ENCODE measurements at places on chromosomes 16 and 17.

- DNase-seq = no peak
Observed at GRCh38 chr17:57629886-57630285, 115.2 kb downstream of the CCDC182 start.

GRCh38 chr17:78672005-78672404, 94.8 kb upstream of the DNAH17 start:
- DNase-seq = no peak

DNA sequence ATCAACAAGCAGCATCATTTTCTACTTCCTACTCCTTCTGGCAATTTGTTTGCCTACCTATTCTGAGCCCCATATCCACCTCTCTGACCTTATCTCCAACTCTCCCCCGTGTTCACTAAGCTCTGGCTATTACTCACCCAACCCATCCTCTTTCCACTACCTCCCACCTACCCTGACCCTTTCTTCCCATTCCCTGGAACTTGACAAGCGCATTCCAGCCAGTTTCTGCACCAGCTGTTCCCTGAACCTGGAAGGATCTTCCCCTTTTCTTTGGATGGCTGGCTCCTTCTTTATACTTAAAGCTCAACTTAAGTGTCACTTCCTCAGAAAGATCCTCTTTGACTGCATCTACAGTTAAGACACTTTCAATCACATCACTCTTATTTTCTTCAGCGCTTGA, 2.2 kb downstream of the DCUN1D3 start:
- no peak for DNase-seq

DNA sequence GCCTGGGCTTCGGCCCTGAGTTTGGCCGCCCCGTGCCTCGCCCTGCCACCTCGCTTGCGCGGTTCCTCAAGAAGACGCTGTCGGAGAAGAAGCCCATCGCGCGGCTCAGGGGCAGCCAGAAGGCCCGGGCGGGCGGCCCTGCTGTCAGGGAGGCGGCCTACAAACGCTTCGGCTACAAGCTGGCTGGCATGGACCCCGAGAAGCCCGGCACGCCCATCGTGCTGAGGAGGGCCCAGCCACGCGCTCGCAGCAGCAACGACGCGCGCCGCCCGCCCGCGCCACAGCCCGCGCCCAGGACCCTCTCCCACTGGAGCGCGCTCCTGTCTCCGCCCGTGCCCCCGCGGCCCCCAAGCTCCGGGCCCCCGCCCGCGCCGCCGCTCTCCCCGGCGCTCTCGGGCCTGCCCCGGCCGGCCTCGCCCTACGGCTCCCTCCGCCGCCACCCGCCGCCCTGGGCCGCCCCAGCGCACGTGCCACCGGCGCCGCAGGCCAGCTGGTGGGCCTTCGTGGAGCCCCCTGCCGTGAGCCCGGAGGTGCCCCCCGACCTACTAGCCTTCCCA, 12.0 kb downstream of the MYO15A start:
- DNase-seq = no peak

DNA sequence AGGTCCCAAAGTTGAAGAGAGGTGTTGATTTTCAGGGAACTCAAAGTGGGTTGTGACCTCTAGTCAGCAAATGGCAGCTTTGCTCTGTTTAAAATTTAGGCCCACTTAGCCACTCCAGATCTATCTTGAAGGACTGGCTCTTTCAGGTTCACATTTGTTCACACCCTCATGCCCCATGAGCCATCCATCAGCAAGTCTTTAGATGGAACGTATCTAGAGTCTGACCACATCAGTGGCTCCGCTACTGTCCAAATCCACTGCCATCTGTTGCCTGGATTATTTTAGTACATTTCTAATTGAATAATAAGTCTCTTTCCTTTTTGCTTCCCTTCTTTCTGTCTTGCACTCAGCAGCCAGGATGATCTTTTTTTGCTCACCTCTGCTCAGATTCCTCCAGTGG, 10.5 kb downstream of the ITGB3 start:
- DNase-seq = no peak

- DNase-seq = no peak
Observed at GRCh38 chr17:15231851-15232516, 33.1 kb downstream of the PMP22 start.

DNA sequence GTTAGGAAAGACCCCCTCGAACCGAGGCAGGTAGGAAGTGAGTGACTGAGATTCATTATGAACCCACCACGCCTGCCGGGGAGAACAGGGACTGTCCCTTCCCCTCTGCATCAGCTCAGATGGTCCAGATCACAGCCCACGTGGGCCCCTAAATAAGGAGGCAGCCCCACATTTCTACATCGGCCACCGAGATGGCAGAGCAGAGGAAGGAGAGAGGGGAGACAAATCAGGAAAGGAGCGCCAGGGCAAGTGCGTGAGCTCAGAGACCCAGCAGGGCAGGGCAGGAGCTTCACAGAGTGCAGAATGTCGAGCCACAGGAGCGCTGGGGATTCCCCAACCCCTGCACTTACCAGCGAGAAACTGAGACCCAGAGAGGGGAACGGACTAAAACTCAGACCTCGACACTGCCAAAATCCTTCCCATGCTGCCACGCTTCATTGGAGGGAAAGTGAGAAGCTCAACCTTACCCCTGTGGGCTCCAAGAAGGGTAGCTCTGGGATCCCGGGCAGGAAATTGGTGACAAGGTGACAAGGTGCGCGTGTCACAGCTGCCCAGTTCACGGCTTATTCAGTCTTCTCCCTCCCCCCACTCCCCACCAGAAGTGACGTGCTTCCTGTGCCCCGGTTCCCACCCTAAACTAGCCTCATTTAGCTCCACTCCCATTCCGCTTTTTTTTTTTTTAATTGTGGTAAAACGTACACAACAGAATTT, at the start of gene ICAM2:
ICAM2 (minus strand) TSS at position 578 of the 711 bp plus-strand sequence. CDS start 13,942 bp downstream, outside the sequence.
- no peak for DNase-seq

DNA sequence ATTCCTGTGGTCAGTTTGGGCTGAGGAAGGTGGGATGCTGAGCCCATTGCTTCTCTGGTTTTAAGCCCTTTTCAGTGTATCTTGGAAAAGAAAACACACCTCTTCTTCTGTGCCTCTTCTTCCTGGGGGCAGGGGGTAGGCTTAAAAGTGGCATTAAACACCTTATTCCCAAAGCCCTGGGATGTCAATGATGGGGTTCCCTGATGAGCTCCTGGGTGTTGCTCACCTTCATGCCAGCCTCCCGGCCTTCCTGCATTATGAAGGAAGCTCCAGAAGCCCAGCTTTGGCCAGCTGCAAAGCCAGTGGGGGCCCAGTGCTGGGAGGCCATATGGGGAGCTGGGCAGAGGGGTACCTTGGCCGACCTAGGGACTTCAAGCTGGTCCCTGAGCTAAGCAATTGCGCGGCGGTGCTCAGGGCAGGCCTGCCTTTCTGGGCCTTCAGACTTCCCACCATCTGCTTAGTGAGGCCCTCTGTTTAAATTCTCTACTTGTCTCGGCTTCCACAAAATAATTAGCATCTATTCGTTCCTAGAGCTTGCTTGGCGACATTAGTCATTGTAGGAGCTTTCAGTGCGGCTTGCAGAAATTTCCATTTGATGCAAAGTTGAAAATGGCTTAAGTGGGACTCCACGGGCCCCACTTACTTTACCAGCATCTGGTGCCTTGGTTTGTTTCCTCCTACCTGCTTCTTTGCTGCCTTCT, 121.7 kb upstream of the NLRP1 start:
- DNase-seq = no peak

DNA sequence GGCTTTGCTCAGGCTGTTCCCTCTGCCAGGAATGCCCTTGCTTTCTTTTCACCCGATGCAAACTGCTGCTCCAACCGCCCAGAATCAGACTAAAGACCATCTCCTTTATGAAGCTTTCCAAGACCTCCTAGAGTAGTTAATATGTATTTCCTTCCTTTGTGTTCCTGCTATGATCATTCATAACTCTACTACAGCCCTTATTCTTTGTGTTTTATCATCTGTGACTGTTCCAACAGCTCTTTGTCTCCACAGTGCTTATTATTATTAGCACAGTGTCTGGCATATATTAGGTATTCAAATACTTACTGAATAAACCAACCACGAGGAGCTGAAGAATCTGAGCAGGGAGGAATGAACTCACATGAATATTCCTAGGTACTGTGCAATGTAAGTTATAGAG, 7.6 kb downstream of the PSME3IP1 start:
- DNase-seq = no peak

DNA sequence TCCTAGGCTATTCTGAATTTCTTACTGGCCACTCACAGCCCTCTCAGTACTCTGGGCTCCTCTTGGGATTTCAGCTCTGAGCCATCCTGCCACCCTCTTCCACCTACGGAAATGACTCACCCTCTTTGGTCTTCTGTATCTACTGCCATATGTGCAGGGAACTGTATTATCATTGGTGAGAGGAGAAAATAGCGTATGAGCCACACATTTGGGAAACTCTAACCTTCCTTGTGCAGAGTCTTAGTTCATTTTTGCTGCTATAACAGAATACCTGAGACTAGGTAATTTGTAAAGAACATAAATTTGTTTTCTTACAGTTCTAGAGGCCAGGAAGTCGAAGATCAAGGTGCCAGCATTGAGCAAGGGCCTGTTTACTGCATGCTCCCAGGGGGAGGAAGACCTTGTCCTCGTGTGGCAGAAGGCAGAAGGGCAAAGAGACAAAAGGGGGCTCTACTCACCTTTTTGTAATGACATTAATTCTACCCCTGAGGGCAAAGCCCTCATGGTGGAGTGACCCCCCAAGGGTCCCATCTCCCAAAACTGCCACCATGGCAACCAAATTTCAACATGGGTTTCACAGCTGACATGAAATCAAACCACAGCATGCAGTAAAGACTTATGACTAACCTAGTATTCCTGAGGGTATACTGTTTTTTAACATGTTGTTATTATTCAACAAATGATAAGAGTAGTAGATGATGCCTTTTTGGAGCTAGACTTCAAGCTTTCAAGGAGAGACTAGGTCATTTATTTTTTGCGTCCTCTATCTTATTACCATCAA, 191.8 kb downstream of the PRKCA start:
- DNase-seq = no peak

- DNase-seq = no peak
Observed at GRCh38 chr16:3774156-3774767, 56.9 kb upstream of the TRAP1 start.

DNA sequence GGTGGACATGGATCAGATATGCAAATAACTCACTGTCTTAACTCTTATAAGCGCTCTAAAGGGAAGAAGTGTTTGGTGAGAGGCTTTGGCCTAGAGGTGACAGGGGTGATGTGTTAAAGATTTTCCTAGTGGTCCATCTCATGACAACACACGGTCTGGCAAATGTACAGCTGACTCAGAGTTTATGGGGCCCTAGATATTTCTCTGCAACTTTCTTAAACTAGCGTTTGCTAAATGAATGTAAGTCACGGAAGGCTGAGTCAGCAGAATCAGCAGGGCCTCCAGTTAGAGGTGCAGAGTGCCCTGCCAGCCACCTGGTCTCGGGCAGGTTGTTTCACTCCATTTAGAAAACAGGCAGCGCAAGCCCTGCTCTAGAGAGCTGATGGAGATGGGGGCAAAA, 40.1 kb downstream of the CLEC16A start:
- DNase-seq = no peak

- DNase-seq = no peak
Observed at GRCh38 chr17:45650561-45650960, 133.6 kb upstream of the CRHR1 start.

- DNase-seq = no peak
Observed at GRCh38 chr17:44170499-44171201, at the start of gene ASB16. ASB16 (plus strand) TSS chr17:44170704; CDS start chr17:44170790, 86 bp downstream.

DNA sequence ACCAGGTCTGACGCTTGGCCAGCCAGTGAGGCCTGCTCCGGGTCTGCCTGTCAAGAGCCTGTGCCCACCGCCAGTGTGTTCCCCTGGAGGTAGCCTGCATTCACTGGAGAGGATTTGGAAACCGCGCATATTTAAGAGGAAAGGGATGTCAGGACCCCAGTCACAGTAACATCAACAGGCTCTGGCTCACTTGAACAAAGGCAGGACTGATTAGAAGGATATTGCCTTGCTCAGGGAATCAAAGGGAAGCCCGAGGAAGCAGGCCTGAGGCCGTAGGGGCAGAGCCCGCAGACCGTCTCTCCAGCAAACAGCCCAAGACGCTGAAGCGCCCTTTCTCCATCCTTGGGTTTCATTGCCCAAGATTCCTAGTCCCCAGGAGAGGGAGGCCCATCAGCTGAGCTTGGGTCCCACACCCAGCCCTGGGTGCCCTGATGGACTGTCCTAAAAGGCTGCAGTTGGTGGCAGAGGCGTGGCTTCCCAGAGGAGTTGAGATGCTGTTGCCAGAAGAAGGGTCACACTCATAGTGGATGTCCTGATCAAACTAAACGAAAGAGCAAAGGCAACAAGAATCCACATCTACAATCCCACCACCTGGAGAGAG, 23.2 kb downstream of the NT5M start:
- DNase-seq = no peak

GRCh38 chr17:16477255-16477654, 14.7 kb downstream of the LRRC75A start:
- no peak for DNase-seq

GRCh38 chr17:40696651-40697072, 6.9 kb downstream of the KRT24 start:
- no peak for DNase-seq

DNA sequence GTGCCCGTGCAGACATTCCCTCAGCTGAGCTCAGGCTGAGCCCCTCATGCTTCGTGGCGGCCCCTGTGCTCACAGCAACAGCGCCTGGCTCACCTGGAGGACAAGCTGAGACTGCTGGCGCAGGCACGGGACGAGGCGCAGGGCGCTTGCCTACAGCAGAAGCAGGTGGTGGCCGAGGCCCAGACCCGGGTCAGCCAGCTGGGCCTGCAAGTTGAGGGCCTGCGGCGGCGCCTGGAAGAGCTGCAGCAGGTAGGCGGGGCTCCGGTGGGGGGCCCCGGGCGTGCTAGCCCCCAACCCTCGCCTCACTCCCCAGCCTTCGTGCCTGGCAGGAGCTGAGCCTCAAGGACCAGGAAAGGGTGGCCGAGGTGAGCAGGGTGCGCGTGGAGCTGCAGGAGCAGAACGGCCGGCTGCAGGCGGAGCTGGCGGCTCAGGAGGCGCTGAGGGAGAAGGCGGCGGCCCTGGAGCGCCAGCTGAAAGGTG, 1.4 kb upstream of the RAC3 start:
- DNase-seq = no peak

- no peak for DNase-seq
Observed at GRCh38 chr17:50219939-50220465, 18.6 kb upstream of the COL1A1 start.

GRCh38 chr16:20610211-20610891, 34.2 kb upstream of the ACSM2B start:
- no peak for DNase-seq

- peak; percentile 81 for DNase-seq
Observed at GRCh38 chr16:67542464-67542863, 13.8 kb downstream of the RIPOR1 start.

All from GM19239 (cell line).